Naive thymus-derived CD4-positive, alpha-beta T cell (primary cell): ENCODE measurements at places on chromosomes 4 and X. TPM values are rescaled to one million over a fixed set of nuclear protein-coding genes. Genes with fewer than 3 reads are reported as not detected.

DCAF8L2 gene
- total RNA-seq: not detected in 2 replicates

LRCH2 gene
- total RNA-seq: not detected in 2 replicates

TNIP3 gene
- total RNA-seq: 1.8 TPM

PRDM5 gene
- total RNA-seq: 0.54 TPM

STK32B gene
- not detected for total RNA-seq

EFHC2 gene
- total RNA-seq: 1.7 TPM

SMIM9 gene
- total RNA-seq: not detected

CENPVL1 gene
- total RNA-seq: not detected

F11 gene
- total RNA-seq: not detected in 2 replicates

ASMT gene
- total RNA-seq: not detected in 2 replicates

P2RY4 gene
- total RNA-seq: 0.62 TPM

LIMCH1 gene
- total RNA-seq: not detected

CCDC110 gene
- total RNA-seq: 1.8 TPM

TCEAL7 gene
- total RNA-seq: not detected in 2 replicates

FRMPD4 gene
- total RNA-seq: not detected

BEX1 gene
- not detected for total RNA-seq

USP51 gene
- 4.9 TPM for total RNA-seq

UGT2B7 gene
- not detected for total RNA-seq
